ENCODE measurements at places on chromosomes 7 and 10.

DNA sequence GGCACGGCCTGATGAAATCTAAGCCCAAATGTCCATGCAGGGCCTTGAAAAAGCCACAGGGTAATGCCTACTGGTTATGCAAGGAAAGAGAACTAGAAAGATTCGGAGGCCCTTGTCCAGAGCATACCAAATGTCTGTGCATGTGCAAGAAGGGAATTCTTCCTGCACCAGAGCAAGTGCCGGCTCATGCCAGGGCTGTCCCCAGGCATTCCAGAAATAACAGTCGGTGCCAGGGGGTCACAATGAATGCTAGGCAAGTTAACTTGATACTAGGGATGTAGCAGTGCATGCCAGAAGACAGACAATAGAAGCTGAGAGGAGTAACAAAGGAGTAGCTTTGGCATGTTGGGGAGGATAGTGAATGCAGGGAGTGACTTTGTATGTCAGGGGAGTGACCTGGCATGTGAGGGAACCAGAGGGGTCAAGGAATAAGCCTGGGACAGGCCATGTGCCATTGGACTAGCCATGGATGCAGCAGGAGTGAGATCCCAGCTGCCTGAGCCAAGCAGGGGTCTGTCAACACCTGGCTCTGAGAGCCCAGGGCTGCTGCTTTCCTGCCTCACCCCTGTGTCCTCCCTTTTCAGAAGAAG lies 119.5 kb upstream of the UNC5B start:
- no peak for DNase-seq

DNA sequence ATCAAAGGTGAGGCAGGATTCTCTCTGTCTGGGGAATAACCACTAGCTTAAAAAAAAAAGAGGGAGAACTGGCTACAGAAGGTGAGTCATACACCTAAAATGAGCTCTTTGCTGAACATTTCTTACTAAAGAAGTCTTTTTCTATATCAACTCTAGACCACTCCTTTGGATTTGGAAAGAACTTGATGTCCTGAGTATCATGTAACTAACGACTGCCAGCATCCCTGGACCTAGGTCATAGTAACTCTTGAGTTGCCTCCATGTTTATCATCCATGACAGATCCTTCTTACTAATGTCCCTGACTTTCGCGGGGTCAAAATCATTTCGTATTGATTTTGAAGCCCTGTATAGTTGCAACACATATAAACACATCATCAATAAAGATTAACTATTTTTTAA lies 89.1 kb downstream of the CNOT4 start:
- no peak for DNase-seq

- DNase-seq: no peak
Observed at GRCh38 chr7:151251689-151252560, 3.4 kb upstream of the SMARCD3 start.

DNA sequence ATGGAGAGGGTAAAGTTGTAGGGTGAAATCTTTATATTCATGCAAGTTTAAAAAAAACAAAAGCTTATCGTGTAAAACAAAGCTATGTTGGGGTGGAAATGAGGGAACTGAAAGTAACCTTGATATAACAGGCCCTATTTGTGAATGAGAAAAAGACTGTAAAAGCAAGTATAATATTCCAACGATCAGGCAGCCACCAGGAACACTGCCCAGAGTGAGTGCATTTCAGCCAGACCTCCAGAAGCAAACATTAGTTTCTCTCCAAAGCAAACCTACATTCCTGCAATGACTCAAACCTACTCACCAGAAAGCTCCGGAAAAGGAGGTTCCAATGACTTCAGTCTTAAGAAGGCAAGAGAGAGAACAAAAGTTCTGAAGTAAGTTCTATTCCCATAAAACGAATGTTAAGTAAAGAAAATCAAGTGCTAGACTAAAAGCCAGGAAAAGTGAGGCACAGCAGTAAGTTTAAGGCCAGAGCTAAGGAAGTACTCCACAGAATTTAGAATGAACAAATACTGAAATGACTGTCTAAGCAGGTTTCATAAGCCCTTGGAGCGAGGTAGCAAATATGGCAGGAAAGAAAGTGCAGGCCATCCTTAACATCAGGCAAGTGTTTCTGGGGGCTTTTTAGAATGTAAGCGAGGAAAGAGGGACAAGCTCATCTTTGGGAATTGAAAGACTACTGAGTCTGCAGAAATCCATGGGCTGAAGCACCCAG lies 493.1 kb downstream of the XPNPEP1 start:
- peak; percentile 55 for DNase-seq

Data from non-pigmented ciliary epithelial cell (primary cell).